Muscle of leg (tissue), 16 donors: ENCODE measurements at places on chromosomes 2 and 18. TPM values are rescaled to one million over a fixed set of nuclear protein-coding genes. Genes with fewer than 3 reads are reported as not detected.

NPHP1 gene
- 6.9 TPM for total RNA-seq

SERPINB3 gene
- total RNA-seq: not detected

C2orf81 gene
- total RNA-seq: 1.4 TPM

UGT1A4 gene
- total RNA-seq: not detected

COBLL1 gene
- total RNA-seq: 7.0 TPM

IL37 gene
- not detected for total RNA-seq

ZNF532 gene
- 46.2 TPM for total RNA-seq

UPP2 gene
- not detected for total RNA-seq

COL6A3 gene
- 370 TPM for total RNA-seq

MRO gene
- total RNA-seq: 0.22 TPM

CROCC2 gene
- 0.04 TPM for total RNA-seq

OSBPL6 gene
- 3.3 TPM for total RNA-seq

SULT1C4 gene
- 13.3 TPM for total RNA-seq

HOXD3 gene
- 3.1 TPM for total RNA-seq

HOXD12 gene
- not detected for total RNA-seq

DNA sequence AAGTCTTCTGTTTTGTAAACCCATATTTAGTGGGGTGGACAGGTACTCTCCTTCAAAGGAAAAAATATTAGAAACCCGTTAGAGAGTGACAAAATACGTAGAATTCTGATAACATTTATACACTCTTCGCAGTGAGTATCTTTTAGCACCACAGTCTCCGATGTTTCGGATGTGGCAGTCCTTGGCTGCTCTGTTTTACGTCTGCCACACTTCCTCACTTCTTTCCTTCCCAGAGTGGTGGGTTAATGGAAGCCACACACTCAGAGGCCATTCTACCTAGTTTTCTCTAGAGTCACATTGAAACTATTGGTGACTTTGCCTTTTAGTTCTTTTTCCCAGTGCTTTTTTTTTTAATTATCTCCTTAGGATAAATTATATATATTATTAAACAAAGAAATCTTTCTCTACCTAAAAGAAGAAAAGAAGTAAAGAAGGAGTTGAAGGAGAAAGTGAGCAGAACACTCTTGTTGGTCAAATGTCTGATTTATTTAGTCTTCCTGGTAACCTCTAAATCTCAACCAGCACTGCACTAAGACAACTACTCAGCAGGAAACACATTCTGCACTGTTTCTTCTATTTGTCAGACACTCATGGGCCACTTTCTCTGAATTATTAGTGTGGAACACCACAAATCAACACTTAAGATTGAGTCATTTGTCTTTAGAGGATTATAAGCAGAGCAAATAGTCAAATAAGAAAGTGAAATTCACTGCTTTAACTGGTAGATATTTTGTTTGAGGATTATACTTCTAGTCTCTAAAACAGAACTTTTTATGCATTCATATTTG is 451.3 kb upstream of the TMEFF2 start:
- H3K36me3 ChIP-seq: no peaks in the 10 kb centered on the region
- no peak overlapping the region for H3K4me3 ChIP-seq
- DNase-seq: no peak
- no peak overlapping the region for H3K27ac ChIP-seq
- no peaks in the 10 kb centered on the region for H3K4me1 ChIP-seq

- H3K27ac ChIP-seq: no peak overlapping the region
- DNase-seq: no peak
- H3K4me3 ChIP-seq: no peak overlapping the region
- H3K4me1 ChIP-seq: no peaks in the 10 kb centered on the region
- H3K27me3 ChIP-seq: no peaks in the 10 kb centered on the region
- peaks cover 9% of the 10 kb centered on the region for H3K36me3 ChIP-seq
Measured at GRCh38 chr2:241308267-241308666, 7.2 kb downstream of the HDLBP start.

- DNase-seq: peak; percentile 41
- H3K4me1 ChIP-seq: no peaks in the 10 kb centered on the region
- no peaks in the 10 kb centered on the region for H3K27me3 ChIP-seq
- no peak overlapping the region for H3K4me3 ChIP-seq
- no peak overlapping the region for H3K27ac ChIP-seq
- no peaks in the 10 kb centered on the region for H3K36me3 ChIP-seq
Measured at GRCh38 chr2:74540291-74540690, 10.6 kb downstream of the HTRA2 start.

DNA sequence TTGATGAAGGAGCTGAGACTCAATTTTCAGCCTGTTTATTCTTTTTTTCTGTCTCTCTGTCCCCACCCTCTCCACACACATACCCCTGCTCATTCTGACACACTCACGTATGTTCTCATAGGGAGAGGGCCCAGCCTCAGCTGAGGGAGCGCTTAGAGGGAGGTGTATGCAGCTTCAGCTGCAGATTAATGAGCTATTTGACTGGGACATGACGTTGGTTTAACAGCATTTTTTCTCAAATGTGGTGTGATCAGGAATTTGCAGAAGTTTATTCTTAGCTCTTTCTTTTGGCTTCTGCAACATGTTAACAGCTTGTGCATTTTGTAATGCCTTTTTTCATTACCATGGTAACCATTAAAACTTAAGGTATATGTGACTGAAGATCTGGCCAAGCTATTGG is 1547.1 kb upstream of the PIK3C3 start:
- no peak overlapping the region for H3K4me3 ChIP-seq
- H3K27me3 ChIP-seq: no peaks in the 10 kb centered on the region
- no peak overlapping the region for H3K27ac ChIP-seq
- DNase-seq: peak; percentile 46
- no peaks in the 10 kb centered on the region for H3K36me3 ChIP-seq

DNA sequence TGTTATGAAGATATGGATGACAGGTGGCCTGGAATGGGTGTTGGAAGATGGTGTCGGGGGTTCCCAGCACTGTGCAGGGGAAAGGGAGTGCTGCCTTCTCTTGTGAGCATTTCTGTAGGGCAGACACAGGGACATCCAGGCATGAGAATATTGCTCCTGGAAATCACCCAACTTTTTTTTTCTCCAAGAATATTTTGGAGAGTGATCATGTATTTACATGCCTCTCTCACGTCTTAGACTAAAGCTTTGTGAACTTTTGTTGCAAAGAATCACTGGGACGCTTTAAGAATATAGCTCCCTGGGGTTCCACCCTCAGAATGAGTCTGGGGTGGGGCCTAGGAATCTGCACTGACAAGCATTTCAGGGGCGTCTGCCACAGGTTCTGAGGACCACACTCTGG is 68.7 kb downstream of the VWA3B start:
- H3K27me3 ChIP-seq: no peaks in the 10 kb centered on the region
- H3K4me3 ChIP-seq: no peak overlapping the region
- peaks cover 37% of the 10 kb centered on the region for H3K4me1 ChIP-seq

DNA sequence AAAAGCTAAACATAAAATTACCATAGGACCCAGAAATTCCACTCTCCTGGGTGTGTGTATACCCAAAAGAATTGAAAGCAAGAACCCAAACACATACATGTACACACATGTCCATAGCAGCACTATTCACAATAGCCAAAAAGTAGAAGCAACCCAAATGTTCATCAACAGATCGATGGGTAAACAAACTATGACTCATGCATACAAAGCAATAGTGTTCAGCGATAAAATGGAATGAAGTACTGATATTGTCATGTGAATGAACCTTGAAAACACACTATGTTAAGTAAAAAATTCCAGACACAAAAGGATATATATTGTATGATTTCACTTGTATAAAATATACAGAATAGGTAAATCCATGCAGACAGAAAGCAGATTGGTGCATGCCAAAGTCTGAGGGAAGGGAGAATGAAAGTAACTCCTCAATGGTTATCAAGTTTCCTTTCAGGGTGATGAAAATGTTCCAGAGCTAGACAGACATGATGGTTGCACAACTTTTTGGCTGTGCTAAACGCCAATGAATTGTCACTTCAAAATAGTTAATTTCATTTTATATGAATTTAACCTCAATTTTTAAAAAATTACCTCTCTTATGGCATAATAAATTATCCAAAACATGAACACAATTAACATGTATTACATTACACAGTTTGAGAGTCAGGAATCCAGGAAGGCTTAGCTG is 35.5 kb downstream of the GKN2 start:
- H3K27me3 ChIP-seq: no peaks in the 10 kb centered on the region
- H3K36me3 ChIP-seq: no peaks in the 10 kb centered on the region
- DNase-seq: no peak

DNA sequence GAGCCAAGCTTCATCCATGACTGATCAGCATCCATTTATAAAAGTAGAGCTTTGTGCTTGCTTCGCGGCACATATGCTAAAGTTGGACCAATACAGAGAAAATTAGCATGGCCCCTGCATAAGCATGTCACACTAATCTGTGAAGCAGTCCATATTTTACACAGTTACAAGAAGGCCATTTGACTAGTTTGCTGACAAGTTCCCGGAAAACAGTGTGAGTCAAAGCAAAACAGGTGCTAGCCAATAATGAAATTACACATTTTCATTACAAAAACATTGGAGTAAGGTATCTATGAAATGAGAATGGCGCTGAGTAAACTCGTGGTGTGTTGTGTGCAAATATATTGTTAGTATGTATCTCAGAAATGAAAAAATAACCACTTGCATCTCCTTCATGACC is 4.7 kb downstream of the ANKRD62 start:
- H3K27me3 ChIP-seq: no peaks in the 10 kb centered on the region
- H3K4me1 ChIP-seq: no peaks in the 10 kb centered on the region
- DNase-seq: no peak

- peaks cover 2% of the 10 kb centered on the region for H3K36me3 ChIP-seq
- DNase-seq: peak; percentile 22
- H3K27ac ChIP-seq: no peak overlapping the region
- H3K4me3 ChIP-seq: peak overlapping the region; percentile 43
Measured at GRCh38 chr2:197673106-197673505, 2.3 kb downstream of the RFTN2 start.

GRCh38 chr2:10053351-10053750 is 10.0 kb downstream of the KLF11 start:
- no peak overlapping the region for H3K4me3 ChIP-seq
- H3K36me3 ChIP-seq: peaks cover 29% of the 10 kb centered on the region
- peaks cover 31% of the 10 kb centered on the region for H3K4me1 ChIP-seq
- peak; percentile 85 for DNase-seq
- no peaks in the 10 kb centered on the region for H3K27me3 ChIP-seq
- H3K27ac ChIP-seq: peak overlapping the region; percentile 2

DNA sequence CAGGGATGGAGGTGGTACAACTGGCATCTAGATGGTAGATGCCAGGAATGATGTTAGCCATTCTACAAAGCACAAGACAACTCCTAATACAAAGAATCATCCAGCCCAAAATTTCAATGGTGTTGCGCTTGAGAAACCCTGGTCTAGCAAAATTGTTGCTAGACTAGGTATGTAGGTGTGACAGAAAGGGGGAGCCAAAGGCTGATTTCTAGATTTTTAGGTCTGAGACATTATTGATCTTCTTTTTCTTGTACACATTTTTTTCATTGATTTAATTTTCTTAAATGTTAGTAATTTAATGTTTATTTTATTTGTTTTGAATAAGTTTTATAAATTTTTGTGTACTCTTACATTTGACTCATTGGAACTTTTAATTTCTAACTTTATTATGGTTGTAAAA is 216.4 kb downstream of the FSIP2 start:
- no peak overlapping the region for H3K4me3 ChIP-seq
- no peak for DNase-seq
- H3K27me3 ChIP-seq: no peaks in the 10 kb centered on the region
- no peak overlapping the region for H3K27ac ChIP-seq
- H3K36me3 ChIP-seq: no peaks in the 10 kb centered on the region

DNA sequence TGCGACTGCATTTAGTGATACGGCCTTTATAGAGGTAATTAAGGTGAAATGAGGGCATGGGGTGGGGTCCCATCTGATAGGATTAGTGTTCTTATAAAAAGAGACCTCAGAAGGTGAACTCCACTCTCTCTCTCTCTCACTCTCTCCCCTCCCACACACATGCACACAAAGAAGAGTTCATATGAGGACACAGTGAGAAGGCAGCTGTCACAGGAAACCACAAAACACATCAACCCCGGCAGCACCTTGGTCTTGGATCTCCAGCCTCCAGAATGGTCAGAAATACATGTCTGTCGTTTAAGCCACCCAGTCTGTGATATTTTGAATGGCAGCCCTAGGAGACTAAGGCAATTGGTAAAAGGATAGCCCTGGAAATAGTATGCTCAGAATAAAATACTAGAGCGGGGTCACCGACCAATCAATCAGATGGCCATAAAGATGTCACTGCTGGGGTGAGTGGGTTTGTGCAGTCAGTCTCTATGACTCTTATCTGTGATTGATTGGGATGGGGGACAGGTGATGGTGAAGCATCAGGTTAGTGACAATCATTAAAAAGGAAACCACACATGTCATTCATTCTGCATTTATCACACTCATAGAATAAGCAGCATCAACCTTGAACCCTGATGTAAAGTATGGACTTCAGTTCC is 118.9 kb upstream of the POU3F3 start:
- no peaks in the 10 kb centered on the region for H3K27me3 ChIP-seq
- H3K36me3 ChIP-seq: no peaks in the 10 kb centered on the region
- DNase-seq: no peak

GRCh38 chr2:186913870-186914269 is 64.9 kb upstream of the ZSWIM2 start:
- H3K27ac ChIP-seq: no peak overlapping the region
- H3K4me3 ChIP-seq: no peak overlapping the region
- no peaks in the 10 kb centered on the region for H3K36me3 ChIP-seq

- no peaks in the 10 kb centered on the region for H3K36me3 ChIP-seq
- H3K27me3 ChIP-seq: no peaks in the 10 kb centered on the region
- H3K4me1 ChIP-seq: peaks cover 73% of the 10 kb centered on the region
- H3K4me3 ChIP-seq: no peak overlapping the region
Measured at GRCh38 chr2:240388471-240389301, 46.8 kb upstream of the GPC1 start.

DNA sequence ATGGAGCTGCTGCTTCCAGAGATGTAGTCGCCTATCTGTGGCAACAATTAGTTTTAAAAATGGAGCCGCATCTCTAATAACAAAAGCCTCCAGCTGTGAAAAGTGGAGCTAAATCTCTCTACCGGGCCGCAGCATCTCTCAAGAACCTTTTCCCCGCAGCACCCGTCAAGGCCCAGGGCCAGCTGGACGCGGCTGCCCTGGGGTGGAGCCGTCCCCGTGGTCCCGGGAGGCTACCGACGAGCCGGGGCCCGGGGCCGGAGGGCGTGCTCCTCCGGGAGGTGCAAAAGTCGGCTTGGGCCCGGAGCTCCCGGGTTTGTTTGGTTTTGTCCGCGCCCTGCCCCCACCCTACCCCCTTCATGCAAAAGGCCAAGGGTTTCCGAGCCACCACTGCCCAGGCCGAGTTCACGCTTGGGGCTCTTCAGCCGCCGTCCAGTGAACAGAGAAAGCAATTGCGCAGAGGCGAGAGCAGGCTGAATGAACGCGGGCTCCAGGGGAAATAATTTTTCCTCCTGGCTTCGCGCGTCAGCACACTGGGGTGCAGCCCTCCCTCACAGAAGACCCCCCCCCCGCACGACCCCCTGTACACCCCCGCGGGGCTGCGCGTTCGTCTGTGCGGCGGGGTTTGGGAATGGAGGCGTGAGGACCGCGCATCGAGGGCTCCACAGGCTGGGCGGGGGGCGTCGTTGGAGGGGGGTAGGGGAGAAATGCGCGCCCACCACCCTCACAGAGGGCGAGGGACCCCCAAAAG is 557 bp upstream of the GREB1L start:
- H3K27ac ChIP-seq: no peak overlapping the region
- peak; percentile 10 for DNase-seq
- H3K4me3 ChIP-seq: peak overlapping the region; percentile 26
- peaks cover 15% of the 10 kb centered on the region for H3K4me1 ChIP-seq
- H3K27me3 ChIP-seq: peaks cover 37% of the 10 kb centered on the region
